Activated T-helper 2 cell treated with anti-CD3 and anti-CD28 coated beads, Interferon-gamma antibody, Interleukin-2, Interleukin-4, amounts not matched to agents 10 μg/mL and 5 μg/mL and 100 μg/mL, durations not matched to agents 14 hours and 24 hours and 36 hours (primary cell): ENCODE measurements at places on chromosomes 2 and 18.

GRCh38 chr2:52881606-52882005 lies 886.0 kb upstream of the CHAC2 start:
- DNase-seq: no peak

DNA sequence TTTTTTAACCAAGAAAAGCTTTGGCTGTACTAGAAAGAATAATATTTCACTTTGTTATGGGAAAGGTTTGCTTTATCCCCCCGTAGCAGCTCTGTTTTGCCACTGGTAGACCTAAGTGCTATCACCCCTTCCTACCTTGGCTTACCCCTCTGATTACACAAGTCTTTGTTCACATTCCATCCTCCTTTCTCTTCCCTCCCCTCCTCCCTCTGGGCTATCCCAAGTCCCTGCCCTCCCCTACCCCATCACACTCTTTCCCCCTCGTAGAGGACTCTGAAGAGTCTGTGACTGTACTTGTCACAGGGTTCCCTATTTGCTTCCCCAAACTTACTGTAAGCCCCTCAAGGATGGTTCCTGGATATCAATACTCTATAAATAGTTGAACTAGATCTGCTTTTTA lies 152.9 kb upstream of the NOSTRIN start:
- no peak for DNase-seq

DNA sequence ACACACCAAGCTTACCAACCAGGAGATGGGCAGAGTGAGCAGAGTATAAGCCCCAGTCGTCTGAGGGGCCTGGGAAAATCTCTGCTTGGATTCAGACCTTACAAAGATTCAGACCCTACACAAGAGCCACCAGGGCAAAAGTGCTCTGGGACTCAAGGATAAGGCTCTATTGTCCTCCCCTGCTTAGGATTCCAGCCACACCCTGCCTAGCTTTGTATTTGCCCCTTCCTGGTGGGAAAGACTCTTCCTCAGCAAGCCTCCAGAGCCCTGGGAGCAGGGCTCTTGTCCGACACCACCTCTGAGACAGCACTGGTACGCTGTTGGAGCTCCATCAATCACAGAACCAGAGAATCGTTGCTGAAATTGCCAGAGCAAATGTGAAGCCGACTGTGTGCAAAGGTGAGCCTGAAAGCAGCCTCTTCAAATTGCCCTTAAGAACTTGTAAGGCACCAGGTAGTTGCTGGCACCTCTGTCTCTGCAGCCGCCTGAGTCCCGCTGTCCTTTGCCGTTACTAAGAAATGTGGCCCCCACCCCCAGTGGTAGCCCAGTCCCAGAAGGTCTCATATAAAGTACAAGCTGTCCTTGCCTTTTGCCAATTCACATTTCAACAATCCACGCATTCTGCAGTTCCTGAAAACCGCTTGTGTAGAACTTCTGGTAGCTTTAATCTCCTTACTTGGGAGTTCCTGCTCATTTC lies 148.7 kb downstream of the CTIF start:
- no peak for DNase-seq

GRCh38 chr18:58091099-58091611 lies 47.1 kb downstream of the NEDD4L start:
- DNase-seq: no peak

- no peak for DNase-seq
These were observed 155.7 kb upstream of the RAB12 start for GRCh38 chr18:8453528-8453927.

- DNase-seq: no peak
These were observed 43.7 kb downstream of the SH3BP4 start for GRCh38 chr2:234995332-234996068.

DNA sequence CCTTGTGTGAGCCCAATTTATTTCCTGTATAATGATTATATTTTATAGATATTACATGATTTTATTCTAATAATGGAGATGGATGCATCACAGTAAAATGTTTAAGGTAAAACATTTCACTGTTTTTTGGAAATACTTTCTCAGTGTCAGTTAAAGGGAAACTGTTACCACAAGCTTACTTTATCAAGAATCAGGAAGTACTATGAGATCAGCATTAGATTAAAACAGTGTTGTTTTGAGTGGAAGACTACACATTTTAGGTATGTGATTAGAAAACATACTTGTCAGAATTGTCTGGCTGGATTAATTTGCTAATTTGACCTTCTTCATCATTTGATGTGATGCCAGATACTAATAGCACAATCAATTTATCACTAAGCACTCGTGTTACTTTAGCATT lies at the start of gene HRH4:
HRH4 (plus strand) TSS at position 250 of the 400 bp plus-strand sequence; CDS start at position 342, 92 bp downstream.
- no peak for DNase-seq

DNA sequence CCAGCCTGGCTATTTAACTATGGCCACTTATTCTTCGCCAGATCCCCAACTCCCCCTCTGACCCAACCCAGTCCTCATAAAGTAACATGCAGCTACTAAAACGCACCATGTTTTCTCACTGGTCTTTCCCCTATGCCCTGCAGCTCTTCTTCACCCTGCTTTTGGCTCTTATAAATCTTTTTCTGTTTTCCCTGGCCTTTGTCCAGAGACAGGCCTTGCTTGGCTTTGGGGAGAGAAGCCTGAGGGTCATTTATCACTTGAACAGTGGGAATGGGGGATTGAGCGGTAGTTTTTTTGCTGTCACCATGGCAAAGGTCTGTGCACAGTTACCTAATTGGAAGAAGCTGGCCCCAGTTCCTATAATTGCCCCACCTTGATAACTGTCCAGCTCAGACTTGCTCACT lies 202.9 kb upstream of the NT5C1B start:
- DNase-seq: no peak

- no peak for DNase-seq
These were observed 249.9 kb upstream of the RBBP8 start for GRCh38 chr18:22683196-22683676.

GRCh38 chr2:32949260-32949659 lies 2.5 kb downstream of the LTBP1 start:
- DNase-seq: no peak

DNA sequence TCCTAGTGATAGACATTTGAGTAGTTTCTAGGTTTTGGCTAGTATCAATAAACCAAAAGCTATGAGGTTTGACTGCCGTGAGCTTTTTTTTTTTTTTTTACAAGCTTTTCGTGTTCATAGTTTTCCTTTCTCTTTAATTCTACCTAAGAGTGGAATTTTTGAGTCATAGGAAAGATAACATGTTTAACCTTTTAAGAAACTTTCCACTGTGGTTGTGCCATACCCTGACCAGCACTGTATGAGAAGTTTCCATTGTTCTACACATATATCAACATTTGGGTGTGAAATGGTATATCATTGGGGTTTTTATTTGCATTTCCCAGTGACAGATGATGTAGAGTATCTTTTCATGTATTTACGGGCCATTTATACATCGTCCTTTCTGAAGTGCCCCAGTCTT lies 31.7 kb downstream of the UBE2F start:
- DNase-seq: peak; percentile 25

DNA sequence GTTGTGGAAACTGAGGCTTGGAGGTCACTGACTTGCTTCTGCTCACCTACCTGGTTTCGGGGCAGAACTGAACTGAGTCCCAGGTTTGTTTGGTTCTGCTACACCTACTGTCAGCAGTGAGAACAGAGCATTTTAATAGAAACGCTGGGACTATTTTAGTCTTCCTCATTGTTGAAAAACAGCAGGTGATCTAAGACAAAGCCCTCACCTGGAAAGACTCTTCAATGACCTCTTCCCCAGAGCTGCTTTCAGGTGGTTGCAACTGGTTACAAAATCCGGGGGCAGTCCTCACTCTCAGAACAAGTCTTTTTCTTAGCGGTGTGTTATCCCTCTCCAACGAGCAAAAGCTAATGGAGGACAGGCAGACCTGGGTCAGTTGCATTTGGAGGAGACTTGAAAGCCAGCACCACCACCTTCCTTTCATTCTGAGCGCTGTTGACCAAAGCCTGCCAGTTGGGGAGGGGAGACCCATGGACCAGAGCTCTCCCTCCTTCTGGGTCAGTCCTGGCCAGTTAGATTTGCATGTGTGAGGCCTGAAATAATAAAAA lies 217.0 kb downstream of the NCK2 start:
- no peak for DNase-seq

GRCh38 chr18:27966881-27967280 lies 210.0 kb downstream of the CDH2 start:
- DNase-seq: no peak

GRCh38 chr18:43774497-43774896 lies 497.2 kb upstream of the SYT4 start:
- DNase-seq: no peak

DNA sequence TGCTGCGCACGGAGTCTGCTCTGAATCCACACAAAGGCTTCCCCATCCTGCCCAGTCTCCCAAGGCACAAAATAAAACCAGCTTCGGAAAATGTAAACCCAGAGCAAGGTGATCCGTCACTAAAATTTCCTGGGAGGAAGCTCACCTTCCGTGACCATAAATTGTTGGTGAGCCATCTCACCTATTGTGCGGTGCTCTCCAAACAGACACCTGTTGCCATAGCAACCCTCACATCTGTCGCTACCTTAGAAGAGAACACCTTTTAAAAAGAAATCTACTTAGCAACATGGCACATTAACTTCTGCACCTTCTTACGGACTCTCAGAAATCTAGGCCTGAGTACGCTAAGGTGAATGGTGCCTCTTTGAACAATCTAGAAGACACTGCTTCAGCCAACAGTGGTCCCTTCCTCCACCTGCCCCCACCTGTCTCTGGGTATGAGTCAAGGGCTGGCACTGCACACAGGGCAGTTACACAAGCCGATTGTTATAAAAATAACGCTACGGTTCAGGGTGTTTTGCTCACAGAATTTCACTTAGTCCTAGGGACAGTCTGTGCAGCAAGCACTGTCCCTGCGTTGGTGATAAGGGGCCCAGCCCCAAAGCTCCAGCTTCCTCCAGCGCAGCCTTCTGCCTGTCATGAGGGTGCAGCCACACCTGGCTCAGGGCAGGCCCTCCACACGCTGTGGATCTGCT lies 114.9 kb upstream of the ID2 start:
- DNase-seq: no peak

GRCh38 chr18:79518028-79518682 lies 122.4 kb downstream of the NFATC1 start:
- no peak for DNase-seq

DNA sequence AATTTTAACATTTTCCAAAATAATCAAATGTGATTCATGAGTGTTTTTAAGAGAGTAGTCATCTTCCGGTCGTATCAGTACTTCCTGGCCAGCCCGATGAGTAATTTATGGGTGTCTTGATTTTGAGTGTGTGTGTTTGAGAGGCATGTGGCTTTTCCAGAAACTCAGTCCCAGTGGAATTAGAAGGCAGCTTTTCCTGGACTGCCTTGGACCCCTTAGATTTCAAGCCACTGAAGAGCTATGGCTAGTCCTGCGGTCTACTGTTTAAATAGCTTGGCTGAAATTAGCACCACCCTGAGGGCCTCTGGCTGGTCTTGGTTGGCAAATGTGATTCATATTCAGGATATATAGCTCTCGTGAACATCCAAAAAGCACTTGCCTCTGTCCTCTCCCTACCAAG lies 59.4 kb downstream of the HK2 start:
- no peak for DNase-seq
